ENCODE measurements at places on chromosomes 16 and 17.

DNA sequence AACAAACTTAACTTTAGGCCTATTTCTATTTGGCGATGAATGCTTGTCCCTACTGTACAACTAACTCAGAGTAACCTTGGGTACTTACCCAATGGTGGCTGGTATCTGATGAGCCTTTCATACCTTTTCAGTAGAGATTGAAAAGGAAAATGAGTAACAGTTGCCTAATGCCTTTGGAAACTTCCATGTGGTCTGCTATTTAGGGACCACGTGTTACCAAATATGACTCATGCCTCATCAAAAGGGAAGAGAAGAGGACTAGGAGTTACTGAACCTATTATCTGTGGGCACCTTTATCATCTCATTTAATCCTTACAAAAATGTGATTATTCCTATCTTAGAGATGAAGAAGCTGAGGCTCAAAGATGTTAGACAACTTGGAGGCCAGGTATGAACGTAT lies 8.1 kb downstream of the MYOCD start:
- DNase-seq = no peak

- no peak for DNase-seq
Observed at GRCh38 chr16:30592871-30593270, 7.4 kb upstream of the ZNF785 start.

GRCh38 chr17:883586-883962 lies 96.0 kb downstream of the NXN start:
- no peak for DNase-seq

GRCh38 chr16:50697881-50698767 lies 4.7 kb downstream of the NOD2 start:
- DNase-seq = peak; percentile 87

- no peak for DNase-seq
Observed at GRCh38 chr16:84704253-84704652, 4.5 kb downstream of the USP10 start.

GRCh38 chr17:49861150-49861884 lies 13.4 kb upstream of the TAC4 start:
- DNase-seq = no peak

GRCh38 chr17:6078458-6078871 lies 8.3 kb downstream of the WSCD1 start:
- no peak for DNase-seq

DNA sequence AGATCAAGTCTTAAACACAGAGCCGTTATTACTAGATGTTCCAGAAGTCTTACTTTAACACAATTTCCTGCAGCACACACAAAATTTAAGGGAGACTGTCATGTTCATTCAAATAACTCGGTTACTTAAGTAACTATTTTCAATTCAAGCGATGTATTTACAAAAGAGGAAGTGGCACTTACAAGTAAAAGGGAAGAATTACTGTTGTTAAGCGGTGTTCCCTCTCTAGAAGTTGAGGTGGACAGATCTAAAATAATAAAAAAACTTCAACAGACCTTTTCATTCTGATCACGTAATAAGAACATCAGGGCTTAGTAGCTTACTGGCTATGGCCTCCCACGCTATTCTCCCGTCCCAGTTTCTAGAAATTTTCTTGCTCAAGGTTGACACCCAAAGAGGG lies 26.2 kb upstream of the TXNDC11 start:
- no peak for DNase-seq

DNA sequence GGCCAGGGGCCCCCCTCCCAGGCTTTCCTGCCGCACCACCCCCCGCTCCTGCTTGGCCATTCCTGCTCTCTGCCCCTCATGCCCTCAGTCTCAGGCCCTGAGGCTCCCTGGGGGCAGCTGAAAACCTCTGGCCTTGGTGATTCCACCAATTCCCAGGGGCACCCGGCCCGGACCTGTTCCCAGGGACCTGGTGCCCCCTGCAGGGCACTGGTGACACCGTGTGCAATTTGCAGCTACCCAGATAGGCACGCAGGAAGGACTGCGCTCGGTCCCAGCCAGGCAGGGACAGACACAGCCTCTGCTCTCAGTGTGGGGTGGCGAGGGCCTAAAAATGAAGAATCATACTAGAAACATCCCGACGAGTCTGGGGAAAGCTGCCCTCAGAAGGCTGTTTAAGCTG lies 13.4 kb downstream of the WFDC1 start:
- DNase-seq = no peak

DNA sequence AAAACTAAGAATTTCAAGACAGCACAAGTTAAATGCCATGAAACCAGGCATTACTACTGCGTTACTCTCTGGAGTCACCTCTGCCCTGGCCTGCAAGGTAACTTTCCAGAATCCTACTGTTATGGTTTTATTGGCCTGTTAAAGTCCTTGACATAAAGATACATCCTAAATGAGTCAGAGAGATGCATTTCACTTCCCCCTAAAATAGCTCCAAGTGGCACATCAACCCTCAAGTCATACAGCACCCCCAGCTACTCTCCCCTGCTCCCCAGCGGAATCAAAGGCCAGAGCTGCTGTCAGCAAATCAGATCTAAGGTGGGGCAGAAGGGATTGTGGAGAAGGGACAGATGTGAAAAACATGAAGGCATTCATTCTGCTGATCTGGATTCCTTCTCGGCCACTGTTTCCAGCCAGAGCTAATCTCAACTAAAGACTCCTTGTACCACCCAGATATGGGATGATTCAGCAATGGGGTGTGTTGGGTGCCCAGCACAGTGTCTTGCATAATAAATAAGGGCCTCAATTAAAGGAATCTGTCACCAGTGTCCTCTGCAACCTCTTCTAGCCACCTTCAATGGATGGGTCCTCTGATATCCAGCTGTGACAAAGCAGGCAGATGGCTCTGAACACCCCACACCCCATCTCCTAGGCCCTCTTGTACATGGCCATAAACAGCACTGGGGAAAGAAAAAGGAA lies 8.5 kb upstream of the CCL1 start:
- DNase-seq = no peak

GRCh38 chr17:44130693-44131349 lies 7.4 kb upstream of the HDAC5 start:
- no peak for DNase-seq

- DNase-seq = no peak
Observed at GRCh38 chr16:80720804-80721371, 83.5 kb downstream of the CDYL2 start.

DNA sequence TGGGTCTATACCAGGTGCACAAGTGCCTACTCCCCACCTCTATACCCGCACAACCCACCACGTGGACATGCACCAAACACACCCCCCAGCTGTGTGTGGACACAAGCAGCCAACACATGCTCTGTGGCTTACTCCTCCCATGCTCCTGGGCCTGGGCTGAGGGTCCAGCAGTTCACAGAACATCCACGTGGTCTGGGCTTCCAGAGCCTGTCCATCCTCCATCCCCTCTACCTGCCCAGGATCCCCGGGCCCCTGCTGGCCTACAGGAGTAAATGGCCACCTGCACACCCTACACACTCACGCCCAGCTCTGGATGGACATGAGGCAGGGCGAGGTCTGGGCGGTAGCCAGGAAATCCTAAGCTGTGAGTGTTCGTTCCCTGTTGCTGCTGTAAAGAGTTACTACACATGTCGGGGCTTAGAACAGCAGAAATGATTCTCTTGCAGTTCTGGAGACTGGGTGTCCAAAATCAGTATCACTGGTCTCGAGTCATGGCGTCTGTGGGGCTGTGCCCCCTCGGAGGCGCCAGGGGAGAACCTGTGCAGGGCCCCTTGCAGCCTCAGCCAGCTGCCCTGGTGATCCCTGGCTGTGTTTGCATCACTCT lies 15.0 kb upstream of the RAI1 start:
- DNase-seq = no peak

GRCh38 chr16:68068926-68069325 lies 16.2 kb upstream of the NFATC3 start:
- DNase-seq = no peak

GRCh38 chr16:50666658-50667496 lies 14.2 kb downstream of the SNX20 start:
- no peak for DNase-seq

GRCh38 chr17:68356520-68356919 lies 65.2 kb downstream of the ARSG start:
- DNase-seq = no peak

DNA sequence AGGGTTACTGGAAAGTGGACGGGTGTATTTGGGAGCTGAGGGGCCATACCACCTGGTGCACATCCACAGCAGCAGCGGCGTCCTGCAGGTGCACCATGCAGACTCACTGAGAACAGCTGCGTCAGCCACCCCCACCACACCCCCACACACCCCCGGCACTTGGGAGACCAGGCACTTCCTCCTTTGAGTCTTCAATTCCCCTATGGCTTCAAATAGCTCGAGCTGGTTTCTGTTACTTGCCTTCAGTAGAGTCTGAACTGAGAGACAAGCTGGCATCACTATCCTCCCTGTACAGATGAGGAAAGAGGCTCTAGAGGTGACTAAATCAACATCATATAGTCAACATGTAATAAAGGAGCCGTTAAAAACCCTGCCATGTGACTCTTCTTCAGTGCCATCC lies 15.4 kb downstream of the CUEDC1 start:
- no peak for DNase-seq

GRCh38 chr16:86026916-86027315 lies 128.0 kb downstream of the IRF8 start:
- peak; percentile 26 for DNase-seq

DNA sequence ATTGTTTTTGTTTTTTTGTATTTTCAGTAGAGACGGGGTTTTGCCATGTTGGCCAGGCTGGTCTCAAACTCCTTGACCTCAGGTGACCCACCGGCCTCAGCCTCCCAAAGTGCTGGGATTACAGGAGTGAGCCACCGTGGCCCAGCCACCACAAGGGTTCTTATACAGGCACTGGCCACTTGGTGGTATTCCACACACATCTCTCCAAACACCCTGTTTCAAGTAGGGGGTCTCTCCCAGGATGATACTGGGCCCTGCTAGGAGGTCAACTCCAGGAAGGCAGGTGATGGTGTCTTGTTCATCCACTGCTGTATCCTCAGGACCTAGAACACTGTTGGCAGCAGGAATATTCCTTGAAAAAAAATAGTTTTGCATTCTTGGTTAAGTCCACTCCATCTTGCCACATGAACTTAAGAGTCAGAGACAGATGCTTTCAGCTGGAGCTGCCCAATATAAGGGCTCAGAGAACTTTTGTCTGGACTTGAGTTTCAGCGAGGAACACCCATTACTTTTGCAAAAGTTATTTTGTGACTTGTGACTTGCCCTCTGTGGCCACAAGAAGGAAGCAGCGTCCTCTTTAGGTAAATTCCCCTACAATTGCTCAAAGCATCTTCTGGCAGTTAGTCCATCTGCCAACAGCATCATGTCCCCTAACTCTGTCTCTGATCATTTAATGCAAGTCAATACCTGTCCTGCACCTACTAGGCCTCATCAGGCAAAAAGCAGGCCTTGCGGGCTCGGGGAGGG lies 7.4 kb upstream of the EEF2K start:
- no peak for DNase-seq

DNA sequence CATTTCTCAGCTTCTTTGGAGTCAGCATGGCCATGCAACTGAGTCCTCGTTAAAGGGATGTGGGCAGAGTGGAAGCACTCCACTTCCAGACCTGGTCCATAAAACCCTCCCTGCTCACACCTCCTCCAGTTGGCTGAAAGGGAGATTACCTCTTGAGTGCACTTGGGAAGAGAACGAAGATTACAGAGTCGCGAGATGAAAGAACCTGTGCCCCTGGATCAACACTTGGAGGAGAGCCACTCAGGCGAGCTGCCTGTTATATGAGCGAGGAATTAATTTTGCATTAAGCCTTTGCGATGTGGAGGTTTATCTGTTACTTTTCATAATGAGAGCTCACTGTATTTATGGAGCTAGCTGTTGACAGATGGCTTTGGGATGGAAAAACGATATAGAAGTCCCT lies 147.9 kb downstream of the MAF start:
- no peak for DNase-seq

DNA sequence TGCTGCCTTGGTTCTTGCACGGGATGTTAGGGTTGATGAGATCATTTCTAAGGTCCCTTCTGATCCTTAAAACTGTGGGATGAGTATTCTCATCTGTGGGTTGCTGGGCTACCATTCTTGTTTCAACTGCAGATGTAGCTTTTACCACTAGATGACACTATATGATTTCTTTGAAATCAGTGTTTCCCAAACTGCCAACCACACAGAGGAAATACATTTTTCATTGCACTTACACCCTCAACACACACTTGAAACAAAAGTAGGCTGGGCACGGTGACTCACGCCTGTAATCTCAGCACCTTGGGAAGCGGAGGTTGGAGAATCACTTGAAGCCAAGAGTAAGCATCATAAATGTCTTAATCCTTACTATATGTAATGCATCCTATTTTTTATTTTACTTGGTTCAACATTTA lies 15.3 kb downstream of the LCMT1 start:
- DNase-seq = no peak

GRCh38 chr17:41020336-41020735 lies 6.7 kb downstream of the KRTAP1-5 start:
- DNase-seq = no peak

DNA sequence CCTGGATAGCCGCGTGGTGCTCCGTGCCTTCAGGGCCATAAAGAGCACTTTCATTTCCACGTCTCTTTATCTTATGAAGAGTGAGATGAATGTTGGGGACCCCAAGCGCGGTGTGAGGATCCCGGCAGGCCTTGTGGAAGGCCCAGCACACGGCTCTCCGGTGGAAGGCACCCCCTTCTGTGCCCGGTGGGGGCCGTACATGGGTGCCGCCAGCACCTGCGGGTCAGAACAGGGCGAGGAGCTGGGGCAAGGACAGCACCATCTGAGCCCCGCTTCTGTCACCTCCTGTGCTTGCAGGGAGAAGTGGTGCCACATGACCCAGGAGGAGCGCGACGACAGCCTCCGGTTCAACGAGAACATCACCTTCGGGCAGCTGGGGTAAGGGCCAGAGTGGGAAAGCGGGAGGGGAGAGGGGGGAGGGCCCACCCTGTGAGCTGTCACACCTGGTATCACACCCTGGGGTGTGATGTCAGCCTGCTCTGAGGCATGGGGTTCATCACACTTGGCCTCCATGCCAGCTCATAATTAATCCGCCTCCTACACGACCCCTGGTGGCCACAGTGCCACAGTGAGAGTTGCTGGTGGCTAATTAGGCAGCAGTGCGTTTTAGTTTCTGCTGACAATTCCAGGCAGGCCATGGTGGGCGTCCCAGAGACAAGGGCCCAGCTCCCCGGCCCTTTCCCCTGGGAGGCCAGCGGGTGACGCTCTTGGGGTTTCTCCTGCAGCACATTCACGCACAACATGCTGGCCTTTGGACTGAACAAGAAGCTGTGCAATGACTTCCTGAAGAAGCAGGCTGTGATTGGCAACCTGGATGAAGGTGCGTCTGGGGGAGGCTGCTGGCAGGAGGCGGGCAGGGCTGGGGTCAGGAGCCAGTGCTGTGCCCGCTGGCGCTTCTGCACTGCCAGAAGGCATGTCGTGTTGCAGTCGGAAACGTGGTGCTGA lies 25.7 kb downstream of the CIBAR2 start:
- DNase-seq = no peak

- DNase-seq = no peak
Observed at GRCh38 chr17:81251094-81251708, 12.1 kb downstream of the NDUFAF8 start.

DNA sequence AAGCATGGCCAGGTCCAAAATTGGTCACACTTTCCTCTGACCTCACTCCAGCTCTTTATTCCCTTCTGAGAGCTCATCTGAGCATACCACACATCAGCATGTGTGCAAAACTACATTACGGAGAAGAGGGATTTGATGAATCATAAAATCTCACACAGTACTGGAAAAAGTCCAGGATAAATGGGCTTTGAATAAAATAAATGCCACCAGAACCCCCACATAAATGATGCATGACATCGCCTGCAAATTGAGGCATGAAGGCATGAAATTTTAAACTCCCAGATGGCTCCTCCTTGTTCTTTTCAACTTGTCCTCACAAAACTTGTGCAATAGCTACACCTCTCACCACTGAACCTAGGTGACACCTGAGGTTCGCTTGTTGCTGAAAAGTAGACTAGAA lies 439.5 kb downstream of the CA10 start:
- no peak for DNase-seq

- DNase-seq = no peak
Observed at GRCh38 chr16:7318686-7319085, 14.0 kb upstream of the RBFOX1 start.

Data from mesenteric fat pad (tissue), 1 donor.